ENCODE measurements at places on chromosomes 13 and 19.

GRCh38 chr13:108560093-108560492 lies 69.3 kb upstream of the MYO16 start:
- no peak for DNase-seq

- DNase-seq = no peak
These were observed 74.4 kb downstream of the DPF1 start for GRCh38 chr19:38149661-38150061.

- no peak for DNase-seq
These were observed 19.6 kb upstream of the NCCRP1 start for GRCh38 chr19:39177110-39177699.

GRCh38 chr19:13300421-13301030 lies 150.3 kb downstream of the IER2 start:
- DNase-seq = no peak

DNA sequence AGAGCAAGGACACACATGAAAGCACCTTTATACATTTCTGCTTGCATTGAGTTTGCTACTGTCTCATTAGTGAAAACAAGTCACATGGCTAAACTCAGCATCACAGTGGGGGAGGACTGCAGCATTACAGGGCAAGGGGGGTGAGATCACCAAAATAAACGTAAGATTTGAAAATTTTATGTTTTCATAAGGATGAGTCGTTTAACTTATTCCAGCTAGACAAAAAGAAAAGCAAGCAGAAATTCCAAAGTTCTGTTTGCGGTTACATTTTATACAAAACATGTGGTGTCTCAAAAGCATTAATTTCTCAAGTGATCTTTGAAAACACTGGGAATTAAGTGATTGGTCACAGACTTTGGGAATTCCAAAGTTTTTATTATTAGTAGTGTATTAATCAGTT lies 261.4 kb upstream of the RXFP2 start:
- peak; percentile 74 for DNase-seq

GRCh38 chr13:113397608-113398425 lies 33.9 kb upstream of the GRTP1 start:
- DNase-seq = no peak

GRCh38 chr19:33210266-33210940 lies 15.2 kb downstream of the SLC7A10 start:
- no peak for DNase-seq

DNA sequence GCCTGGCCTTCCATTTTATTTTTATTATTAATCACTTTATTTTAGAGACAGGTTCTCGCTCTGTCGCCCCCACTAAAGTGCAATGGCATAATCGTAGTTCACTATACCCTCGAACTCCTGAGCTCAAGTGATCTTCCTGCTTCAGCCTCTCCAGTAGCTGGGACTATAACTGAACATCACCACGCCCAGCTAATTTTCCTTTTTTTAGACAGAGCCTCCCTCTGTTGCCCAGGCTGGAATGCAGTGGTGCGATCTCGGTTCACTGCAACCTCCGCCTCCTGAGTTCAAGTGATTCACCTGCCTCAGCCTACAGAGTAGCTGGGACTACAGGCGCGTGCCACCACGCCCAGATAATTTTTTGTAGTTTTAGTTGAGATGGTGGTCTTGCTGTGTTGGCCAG lies 6.7 kb upstream of the PAN3 start:
- no peak for DNase-seq

DNA sequence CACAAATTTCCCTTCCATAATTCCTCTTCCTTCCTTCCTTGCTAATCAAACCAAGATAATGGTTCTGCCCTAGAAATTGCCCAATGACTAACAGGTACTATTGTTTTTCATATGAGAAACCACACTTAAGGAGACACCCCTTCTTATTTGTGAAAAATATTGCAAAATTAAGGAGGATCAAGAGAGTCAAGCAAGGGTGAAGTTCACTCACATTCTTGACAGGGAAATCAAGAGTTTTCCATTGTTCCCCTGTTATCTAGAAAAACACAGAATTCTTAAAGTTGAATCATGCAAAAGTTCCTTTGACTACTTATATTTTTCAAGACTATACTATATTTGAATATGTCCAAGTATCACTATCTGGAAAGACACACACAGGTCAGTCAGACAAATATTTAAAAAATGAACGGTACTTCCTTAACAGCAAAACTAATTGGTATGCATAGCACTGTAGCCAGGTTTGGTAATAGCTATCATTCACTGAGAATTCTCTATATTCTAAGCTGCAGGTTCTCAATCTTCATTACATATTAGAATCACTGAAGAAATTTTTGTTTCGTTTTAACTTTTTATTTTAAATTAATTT lies 897.2 kb downstream of the DIAPH3 start:
- no peak for DNase-seq

GRCh38 chr13:28058866-28059613 lies 41.3 kb downstream of the FLT3 start:
- DNase-seq = no peak

DNA sequence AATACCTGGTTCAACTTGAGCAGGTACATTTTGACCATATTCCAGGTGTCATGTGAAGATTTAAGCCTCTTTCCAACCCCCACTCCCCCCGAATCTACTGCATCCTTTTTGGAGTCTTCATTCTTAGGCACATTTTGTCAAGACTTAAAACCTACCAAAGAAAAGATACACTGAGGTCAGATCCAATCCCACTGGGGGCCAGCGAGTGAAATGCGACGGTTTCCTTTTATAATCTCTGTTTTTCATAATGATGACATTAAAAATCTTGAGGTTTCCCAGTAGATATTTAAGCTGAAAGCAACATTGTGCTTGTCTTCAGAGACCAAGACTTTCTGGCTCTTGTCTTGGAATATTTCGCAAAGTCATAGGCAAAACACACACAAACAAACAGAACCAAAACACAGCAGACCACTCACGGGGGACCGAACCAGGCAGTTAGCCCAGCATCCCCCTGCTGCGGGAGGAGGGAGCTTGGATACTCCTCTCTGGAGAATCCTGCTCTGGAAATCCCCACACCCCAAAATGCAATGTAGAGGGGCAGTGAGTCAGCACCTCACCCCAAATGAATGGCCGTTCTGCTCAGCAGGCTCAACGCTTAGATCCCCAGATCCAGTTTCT lies 506 bp upstream of the GAS6 start:
- no peak for DNase-seq

- DNase-seq = peak; percentile 36
These were observed 32.0 kb downstream of the LTBP4 start for GRCh38 chr19:40633207-40633606.

- no peak for DNase-seq
These were observed 22.4 kb downstream of the VAV1 start for GRCh38 chr19:6794686-6795431.

- no peak for DNase-seq
These were observed 98.2 kb downstream of the RBM26 start for GRCh38 chr13:79307866-79308298.

- no peak for DNase-seq
These were observed 60.5 kb downstream of the CCNE1 start for GRCh38 chr19:29872224-29872731.

DNA sequence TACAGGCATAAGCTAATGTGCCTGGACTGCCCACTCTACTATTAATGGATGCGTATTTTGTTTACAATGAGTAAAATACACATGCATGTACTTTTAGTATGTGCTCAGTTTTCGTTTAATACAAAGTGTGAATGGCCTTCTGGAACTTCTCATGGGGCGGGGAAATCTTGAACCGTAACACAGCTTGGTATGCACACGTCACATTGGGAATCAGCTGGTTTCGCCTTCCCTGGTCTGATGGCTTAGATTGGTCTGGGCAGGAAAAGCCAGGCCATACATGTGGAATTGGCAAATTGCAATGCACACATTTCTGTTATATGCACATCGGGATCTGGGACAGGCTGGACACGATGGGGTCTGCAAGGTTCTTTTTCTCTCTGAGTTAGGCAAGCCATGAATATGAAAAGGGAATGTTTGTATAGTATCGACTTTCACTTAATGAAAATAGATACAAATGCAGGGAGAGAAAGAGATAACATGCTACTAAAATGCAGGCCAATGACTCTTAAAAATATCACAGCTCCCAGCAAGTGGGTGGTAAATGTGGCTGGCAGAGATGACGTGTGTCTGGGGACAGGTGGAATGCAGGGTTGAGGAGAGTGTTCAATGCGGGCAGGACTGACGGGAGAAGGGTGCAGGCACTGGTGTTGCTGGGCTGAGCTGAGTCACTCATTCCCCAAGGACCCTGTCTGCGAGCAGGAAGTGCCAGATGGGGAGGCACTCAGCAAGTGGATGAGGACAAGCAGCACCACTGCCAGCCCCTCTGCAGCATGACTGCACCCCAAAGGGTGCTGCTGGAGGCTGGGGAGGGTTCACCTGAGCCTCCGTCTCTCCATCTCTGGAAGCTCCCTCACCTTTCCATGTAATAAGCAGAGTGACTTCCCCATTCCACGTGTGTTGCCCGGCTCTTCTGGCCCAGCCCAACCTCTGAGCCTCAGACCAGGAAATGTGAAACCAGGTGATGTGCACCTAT lies 204.0 kb upstream of the GPR12 start:
- no peak for DNase-seq

DNA sequence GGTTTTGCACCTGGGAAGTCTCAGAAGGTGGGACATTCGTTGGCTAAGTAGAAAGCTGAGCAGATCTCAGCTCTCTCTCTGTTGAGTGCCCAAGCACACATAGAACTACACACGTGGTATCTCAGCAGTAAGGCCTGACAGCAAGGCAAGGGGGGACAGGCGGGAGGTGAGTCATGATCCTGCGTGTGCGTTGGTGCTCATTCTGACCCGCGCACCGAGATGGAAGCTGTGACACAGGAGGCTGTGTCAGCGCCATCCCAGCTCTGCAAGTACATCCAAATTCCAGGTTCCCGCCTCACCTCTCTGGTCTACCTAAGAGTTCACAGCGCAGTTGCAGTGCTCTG lies 135.7 kb downstream of the USP12 start:
- no peak for DNase-seq

DNA sequence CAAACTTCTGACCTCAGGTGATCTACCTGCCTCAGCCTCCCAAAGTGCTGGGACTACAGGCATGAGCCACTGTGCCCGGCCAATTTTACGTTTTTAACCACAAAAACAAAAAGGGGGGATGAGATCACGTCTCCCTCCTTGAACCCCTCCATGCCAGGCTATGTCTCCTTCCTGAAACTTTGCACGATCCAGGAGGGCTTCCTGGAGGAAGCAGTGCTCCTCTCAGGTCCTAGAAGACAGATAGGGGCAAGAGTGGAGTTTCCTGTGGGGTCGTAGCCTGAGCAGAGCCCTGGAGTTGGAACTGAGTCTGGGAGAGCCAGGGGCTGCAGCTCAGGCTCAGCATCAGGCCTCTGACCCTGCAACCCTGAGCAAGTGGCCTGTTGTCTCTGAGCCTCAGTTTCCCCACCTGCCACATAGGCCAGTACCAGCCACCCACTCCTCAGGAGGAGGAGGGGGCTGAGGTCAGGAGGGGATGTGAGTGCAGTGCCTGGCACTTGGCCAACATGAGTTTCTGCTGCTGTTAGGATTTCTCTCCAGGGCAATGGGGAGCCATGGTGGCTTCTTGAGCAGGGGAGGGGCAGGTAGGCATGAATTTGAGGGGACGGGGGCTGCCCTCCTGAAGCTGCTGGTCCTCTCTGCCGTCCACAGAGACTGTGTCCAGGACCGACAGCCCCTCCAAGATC lies 16.0 kb downstream of the APBA3 start:
- DNase-seq = no peak

DNA sequence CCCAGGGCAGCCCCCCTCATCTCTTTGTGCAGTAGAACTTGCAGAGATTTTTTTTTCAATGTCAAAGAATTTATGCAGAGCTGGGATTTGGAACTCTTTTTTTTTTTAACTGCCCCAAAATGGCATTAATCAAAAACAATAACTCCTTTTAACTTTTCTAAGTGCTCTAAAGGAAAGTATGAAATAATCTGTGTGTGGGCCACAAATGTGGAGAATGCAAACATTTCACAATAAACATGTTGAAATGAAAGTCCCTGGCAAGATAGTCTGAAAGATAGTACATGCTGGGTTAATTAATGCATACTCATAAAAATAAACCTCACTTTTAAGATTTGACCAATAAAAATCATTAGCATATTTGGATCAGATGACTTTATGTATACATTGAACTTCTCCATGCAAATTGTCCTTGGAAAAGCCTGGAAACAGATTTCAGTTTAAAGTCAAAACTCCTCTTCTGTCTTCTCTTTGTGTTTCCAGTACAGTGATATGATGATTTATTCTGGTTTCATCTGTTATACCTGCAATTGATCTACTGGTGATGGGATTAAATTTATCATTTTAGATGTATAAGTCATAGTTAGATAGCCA lies 30.5 kb upstream of the ZNF536 start:
- no peak for DNase-seq

GRCh38 chr19:2246801-2247361 lies 2.2 kb upstream of the AMH start:
- no peak for DNase-seq

DNA sequence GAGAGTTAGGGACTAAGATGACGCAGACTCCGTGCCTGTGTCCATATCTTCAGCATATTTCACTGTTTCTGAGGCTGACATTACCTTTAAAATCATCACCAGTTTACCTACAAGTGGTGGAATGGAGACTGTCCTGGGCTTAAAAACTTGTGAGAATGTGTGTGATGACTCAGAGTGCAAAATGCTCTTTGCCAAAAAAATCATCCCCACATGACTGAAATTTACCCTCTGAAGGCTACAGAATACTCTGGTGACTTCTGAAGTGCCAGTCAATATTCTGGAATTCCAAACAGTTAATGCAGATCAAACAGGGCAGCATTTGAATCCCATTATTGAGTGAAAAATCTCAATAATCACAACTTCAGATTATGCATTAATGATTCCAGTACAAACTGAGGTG lies 901.4 kb downstream of the EFNB2 start:
- DNase-seq = no peak

DNA sequence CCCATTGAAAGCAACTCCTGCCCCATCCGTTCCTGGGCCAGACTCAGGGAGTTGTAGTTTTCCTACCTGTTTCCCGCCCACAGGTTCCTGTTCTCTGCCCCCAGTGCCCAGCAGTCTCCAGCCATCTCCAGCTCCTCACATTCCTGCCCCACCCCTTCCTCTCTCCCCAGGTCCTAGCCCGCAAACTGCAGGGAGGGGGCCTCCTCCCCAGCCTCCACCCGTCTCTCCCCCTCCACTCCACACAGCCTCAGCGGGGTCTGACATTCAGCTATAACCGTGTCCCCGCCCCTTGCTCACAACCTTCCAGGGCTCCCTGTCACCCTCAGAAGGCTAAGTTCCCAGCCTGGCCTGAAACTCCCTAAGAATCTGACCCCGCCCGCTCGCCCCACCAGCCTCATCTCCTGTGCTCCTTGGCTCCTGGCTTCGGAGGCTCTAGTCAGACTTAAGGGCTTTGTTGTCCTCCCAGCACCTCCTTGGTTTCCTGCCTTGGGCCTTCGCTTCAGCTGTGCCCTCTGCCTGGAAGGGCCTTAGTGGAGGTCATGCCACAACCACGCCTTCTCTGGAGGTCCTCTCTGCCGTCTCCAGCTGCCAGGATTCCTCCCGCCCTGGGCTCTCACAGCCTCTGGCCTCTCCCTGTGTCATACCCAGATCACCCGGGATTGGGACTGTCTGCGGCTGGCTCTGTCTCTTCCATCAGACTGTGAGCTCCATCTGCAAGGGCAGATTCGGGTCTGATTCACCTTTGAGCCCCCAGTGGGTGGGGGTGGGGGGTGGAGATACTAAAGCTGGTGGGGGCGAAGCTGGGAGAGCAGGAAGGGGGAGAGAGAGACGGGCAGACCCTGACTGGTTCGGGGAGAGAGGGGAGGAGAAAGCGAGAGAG lies 5.1 kb upstream of the SPACA6 start:
- no peak for DNase-seq

GRCh38 chr19:31908496-31909225 lies 436.7 kb upstream of the ZNF507 start:
- DNase-seq = no peak

- DNase-seq = no peak
These were observed at the start of gene ZDHHC20 for GRCh38 chr13:21458813-21459701. ZDHHC20 (minus strand) TSS chr13:21459303; CDS start chr13:21459171, 132 bp downstream.

GRCh38 chr19:6126335-6126974 lies 9.0 kb upstream of the ACSBG2 start:
- DNase-seq = no peak
